Stimulated activated CD8-positive, alpha-beta memory T cell treated with anti-CD3 and anti-CD28 coated beads, Interleukin-4, amount 100 ng/mL, for 4 hours (primary cell): ENCODE measurements at places on chromosomes 12 and 14.

GRCh38 chr12:91099341-91099740 is 12.0 kb downstream of the LUM start:
- no peak for DNase-seq

GRCh38 chr12:52661668-52662067 is 9.7 kb upstream of the KRT2 start:
- DNase-seq = no peak

DNA sequence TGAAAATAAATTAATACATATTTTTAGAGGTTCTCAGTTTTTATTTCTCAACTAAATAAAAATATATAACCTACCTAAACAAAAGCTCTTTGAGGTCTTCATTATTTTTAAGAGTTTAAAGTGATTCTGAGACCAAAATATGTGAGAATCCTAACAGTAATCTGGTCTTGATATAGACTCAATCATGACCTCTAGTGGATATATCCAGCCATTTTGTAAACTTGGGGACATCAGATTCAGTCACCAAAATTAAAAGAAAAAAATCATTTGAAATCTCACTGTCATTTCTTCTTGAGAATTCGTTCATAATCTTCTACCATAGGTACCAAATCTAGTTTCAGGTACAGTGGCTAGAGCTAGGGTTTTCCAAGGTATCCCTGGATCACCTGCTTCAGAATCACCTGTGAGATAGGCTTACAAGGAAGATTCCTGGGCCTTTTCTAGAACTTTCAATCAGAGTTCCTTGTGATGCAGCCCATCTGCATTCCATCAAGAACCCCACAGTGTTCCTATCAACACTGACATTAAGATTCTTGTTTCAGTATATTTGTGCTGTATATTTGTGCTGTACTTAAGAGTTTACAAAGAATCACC is 214.9 kb downstream of the ADAMTS20 start:
- DNase-seq = no peak

DNA sequence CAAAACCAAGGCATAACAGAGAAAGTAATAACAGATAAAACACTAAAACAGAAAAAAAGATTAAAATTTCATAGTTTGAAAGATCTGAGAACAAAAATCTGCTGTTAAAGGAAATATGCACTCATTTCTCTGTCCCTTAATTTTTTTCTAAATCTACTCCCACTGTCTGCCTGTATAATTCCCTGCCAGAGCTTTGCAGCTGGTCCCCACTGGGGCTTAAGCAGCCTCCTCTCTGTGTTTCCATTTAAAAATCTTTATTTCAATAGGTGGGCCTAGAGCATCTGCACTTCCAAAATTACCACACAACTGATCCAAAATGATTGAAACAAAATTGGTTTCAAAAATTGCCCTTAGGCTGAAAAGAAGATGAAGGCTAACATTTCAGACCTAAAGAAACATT is 6.4 kb upstream of the SIX6 start:
- DNase-seq = no peak

GRCh38 chr14:26463136-26463535 is 134.7 kb downstream of the NOVA1 start:
- DNase-seq = no peak

GRCh38 chr12:23944067-23944466 is 5.4 kb downstream of the SOX5 start:
- no peak for DNase-seq

DNA sequence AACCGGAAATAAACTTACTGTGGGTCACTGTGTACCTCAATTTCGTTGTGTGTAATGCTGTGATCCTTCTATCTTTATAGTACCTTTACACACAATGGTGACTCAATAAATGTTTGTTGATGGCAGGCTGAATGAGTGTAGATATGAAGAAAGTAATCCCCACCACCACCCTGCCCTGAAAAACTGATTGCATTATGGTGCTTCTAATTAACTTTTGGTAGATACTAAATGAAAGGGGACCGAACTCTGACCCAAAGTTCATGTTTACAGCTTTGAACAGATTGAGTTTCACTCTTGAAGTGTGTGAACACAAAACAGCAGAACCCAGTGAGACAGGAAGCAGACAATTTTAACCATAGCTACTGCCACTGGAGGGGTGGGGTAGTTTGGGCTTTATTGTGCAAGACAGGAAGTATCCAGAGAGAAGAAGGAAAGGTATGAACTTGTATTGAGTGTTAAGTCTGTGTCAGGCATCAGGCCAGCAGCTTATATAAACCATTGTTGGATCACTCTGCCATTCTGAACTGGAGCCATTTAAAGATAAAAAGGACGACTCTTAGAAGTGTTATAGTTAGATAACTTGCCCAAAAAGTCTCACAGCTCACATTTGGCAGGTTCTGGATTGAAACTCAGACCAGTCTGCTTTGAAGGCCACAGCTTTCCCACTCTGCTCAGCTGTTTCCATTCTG is 197.0 kb upstream of the AMIGO2 start:
- DNase-seq = peak; percentile 21

DNA sequence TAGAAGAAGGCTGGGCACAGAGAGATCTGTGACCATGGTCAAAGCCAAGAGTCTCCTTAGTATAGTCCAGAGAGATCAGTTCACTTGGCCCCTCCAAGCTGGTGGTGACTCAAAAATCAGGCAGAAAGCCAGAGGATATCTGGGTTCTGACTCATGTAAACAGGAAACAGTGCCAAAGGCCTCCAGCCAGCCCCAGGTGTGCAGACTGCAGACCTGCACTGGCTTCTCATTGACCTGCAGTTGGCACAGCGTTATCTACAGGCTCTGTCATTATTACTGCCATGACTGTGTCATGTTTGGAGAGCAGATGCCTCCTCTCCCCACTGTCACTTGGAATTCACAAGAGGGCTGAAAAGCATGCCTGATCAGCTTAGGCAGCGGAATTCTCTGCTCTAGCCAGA is 295.7 kb upstream of the PRKD1 start:
- DNase-seq = no peak

DNA sequence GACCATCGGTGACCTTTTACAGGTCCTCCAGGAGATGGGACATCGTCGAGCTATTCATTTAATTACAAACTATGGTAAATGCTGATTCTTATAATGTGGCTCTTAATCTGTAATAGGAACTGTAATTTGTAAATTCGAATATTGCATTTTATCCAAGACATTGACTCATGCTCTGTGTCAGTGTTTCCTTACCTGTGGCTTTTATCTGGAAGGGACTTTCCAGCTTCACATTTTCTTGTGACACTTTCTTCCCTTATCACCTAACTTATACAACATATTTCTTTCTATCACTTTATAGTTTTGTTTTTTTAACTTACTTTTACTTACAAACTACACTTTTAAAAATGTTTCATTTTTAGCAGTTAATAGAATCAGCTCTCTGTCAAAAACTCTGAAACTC is 14.8 kb downstream of the IRAK3 start:
- DNase-seq = no peak

- DNase-seq = no peak
These were observed 300.1 kb downstream of the C12orf50 start for GRCh38 chr12:87728931-87729593.

- DNase-seq = no peak
These were observed 43.7 kb upstream of the TMED10 start for GRCh38 chr14:75220156-75220555.

DNA sequence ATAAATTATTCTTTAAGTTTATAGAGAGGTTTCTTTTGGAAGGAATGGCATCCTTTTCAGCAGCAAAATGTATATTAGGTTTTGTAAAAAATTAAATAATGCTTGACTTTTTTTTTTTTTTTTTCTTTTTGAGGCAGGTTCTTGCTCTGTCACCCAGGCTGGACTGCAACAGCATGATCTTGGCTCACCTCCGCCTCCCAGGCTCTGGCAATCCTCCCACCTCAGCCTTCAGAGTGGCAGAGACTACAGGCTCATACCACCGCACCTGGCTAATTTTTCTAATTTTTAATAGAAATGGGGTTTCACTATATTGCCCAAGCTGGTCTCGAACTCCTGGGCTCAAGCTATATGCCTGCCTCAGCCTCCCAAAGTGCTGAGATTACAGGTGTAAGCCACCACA is 89.0 kb downstream of the FLRT2 start:
- no peak for DNase-seq

GRCh38 chr14:73743431-73743931 is 29.3 kb upstream of the PNMA1 start:
- no peak for DNase-seq

DNA sequence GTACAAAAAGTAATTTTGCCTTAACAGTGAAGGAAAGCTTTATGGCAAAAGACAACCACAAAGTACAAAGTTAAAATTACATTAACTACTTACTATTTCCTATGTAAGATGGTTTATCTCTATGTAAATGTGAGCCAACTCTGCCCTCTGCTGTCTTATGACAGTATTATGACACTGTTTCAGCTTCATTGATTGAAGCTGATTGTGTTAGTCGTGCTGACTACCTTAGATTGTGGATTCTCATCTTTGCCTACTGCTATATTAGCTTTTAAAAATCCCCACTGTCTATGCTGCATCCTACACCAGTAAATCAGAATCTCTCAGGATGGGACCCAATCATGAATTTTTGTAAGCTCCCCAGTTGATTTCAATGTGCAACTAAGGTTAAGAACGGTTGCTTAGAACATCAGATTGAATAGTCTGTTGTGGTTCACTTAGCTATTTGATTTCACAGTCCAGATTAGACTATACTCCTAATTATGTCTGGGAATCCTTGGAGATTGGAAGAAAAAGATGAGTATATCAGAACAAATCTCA is 12.2 kb upstream of the SPTB start:
- no peak for DNase-seq
